Activated CD4-positive, alpha-beta T cell treated with anti-CD3 and anti-CD28 coated beads for 24 hours (primary cell): ENCODE measurements at places on chromosomes 1 and 21.
A peak's percentile ranks its signal among the peaks of the same experiment; 100 is the strongest.

- DNase-seq: no peak
These were observed 45.7 kb downstream of the S1PR1 start for GRCh38 chr1:101282314-101283038.

- no peak for DNase-seq
These were observed 1.2 kb downstream of the CEP170 start for GRCh38 chr1:243253926-243254232.

DNA sequence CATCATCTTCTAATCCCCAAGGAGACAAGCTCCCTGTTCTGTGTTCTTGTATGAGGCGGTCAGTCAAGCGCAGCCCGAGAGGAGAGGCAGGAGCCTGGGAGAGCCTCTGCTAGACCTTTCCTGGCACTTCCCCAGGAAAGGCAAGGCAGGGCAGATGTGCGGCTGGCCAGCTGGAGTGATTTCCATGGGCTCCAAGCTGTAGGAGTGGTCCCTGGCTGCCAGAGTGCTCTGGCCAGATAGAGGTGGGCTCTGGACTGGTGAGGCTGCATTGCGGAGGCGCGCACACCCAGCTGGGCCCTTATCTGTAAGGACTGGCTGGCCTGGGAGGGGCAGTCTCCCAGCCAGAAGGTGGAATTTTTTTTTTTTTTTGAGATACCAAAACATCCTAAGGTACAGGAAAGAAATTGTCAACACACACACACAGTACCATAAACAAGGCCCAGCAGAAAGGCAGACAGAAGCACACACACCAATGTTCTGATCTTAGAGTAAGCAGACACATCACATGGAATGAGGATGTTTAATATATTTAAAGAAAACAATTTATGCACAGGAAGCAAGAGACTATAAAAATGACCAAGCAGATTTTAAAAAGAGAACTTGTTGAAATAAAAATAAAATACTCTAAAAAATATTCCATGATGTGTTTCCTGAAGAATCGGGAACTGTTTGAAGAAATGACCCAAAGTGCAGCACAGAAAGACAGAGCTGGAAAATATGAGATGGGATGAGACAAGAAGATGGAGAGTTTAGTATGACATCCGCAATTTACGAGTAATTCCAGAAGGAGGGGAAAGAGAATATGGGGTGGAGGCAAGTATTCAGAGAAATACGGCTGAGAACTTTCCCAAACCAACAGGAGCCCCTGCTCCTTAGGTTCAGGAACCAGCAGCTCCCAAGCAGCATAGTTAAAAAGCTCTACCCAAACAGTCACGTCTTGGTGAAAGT, 13.4 kb downstream of the IBA57 start:
- no peak for DNase-seq

DNA sequence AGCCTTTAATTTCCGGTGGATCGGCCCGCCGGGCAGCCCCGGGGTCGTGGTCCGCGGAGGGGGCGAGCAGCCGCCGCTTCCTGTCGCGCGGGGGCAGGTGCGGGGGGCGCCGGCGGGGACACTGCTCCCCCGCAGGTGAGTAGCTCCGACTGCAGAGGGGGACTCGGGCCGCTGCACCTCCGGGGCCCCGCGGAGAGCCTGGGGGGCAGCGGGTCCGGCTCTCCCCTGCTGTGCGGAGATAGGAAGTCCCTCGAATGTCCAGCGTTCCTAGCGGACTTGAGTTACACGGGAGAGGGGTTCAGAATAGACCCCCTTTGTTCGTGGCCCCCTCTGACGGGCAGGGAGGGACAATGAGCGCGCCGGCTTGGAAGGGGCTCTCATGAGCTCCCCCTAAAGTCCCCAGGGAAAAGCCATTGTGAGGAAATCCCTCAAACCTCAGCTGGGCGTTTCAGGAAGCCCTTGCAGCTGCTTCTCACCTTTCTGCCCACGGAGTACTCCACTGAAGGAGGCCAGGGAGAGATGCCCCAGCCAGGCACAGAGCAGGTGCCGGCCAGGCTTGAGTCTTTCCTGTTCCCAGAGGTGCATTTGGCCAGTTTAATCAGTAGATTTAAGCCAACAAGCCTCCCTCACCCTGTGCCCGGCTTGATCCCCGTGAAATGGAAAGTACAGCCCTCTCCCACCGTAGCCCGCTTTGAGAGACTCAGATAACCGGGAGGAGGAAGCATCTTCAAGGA, 925 bp downstream of the PDE9A start:
- no peak for DNase-seq

- DNase-seq: no peak
These were observed 57.6 kb downstream of the SPSB1 start for GRCh38 chr1:9350013-9350908.

DNA sequence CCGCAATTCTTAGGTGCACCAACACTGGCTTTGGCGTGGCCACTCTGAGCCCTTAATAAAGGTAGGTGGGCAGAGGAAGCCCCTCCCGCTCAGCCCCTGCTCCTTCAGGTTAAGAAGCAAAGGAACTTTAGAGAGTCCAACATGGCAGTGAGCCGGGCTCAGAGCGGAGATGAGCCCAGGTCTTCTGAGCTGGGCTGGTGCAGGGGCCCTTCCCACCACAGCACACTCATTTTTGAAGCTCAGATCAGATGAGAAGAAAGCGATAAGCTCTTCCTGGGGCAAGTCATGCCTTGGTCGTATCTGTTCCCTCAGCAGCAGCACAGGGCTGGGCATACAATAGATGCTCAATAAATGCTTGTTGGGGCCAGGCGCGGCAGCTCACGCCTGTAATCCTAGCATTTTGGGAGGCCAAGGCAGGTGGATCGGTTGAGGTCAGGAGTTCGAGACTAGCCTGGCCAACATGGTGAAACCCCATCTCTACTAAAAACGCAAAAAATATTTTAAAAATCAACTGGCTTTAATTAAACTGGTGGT, 51.1 kb upstream of the TARDBP start:
- no peak for DNase-seq

GRCh38 chr1:8025671-8026144, 401 bp downstream of the ERRFI1 start:
- no peak for DNase-seq

GRCh38 chr1:111517469-111518225, 14.2 kb upstream of the ADORA3 start:
- DNase-seq: peak; percentile 20

DNA sequence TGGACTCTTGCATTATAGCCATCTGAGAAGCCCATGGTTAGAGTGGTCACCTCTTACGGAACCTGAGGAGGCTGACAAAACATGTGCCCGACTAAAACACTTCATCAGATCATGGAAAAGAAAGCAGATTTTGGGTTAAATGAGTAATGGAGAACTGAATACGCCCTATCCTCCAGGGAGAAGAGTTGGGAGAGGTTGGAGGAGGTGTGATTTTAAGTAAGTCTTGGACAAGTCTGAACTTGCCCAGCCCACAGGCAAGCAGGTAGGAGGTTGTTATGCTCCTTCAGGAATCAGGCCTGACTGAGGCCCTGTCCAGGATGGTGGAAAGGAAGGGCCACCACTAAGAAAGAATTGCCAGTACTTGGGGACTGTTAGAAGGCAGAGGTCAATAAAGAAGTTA, 255.8 kb downstream of the TGFB2 start:
- DNase-seq: no peak

DNA sequence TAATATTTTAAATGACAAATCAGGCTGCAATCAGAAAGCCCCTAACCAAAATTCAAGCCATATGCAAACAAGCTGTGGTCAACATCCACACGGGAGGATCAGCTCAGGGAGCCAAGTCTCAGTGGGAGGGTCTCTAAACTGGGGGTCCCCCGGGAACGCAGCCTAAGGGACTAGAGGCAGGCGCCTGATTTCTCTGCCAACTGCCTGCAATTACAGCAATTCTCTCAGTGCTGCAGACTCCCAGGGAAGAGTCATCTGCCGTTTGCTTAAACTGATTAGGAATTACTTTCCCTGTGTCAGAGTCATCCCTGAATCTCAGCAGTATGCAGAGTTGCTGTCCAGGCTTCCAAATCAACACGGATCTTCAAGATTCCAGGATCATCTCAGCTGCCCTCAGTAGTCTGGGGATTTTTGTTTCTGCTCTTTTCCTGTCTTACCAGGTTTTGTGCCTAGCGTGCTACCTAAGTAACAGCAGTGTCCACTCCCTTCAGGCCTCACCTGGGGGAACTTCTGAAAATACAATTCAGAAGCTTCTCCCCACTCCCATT, 247.8 kb downstream of the RRAGC start:
- no peak for DNase-seq

GRCh38 chr1:17909634-17910033, 154.5 kb downstream of the ACTL8 start:
- DNase-seq: no peak

- DNase-seq: no peak
These were observed 108.5 kb downstream of the PTGS2 start for GRCh38 chr1:186571771-186572170.

DNA sequence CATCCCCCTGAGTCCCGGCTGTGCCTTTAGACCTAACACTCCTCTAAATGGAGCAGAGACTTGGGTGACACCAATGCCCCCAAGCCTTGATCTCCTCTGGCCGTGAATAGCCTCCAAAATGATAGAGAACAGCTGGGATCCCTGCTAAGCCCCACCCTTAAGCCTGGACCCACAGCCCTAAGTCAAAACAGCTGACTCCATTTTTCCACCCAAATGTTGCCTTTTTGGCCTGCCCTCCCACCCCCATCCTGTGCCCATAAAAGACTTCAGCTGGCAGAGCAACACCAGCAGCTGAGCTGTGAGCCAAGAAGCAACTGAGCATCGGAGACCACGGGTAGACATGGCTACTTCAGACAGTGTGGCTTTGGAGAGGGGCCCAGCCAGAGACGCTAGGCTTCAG, 420.8 kb downstream of the NPHP4 start:
- DNase-seq: no peak

GRCh38 chr1:43969746-43970466, at the start of gene DPH2:
Gene DPH2, plus strand, starts transcription at chr1:43970010. Its CDS starts 166 bp downstream, at chr1:43970176.
- peak; percentile 94 for DNase-seq

- DNase-seq: no peak
These were observed 5.3 kb upstream of the SLC19A1 start for GRCh38 chr21:45547545-45547900.

DNA sequence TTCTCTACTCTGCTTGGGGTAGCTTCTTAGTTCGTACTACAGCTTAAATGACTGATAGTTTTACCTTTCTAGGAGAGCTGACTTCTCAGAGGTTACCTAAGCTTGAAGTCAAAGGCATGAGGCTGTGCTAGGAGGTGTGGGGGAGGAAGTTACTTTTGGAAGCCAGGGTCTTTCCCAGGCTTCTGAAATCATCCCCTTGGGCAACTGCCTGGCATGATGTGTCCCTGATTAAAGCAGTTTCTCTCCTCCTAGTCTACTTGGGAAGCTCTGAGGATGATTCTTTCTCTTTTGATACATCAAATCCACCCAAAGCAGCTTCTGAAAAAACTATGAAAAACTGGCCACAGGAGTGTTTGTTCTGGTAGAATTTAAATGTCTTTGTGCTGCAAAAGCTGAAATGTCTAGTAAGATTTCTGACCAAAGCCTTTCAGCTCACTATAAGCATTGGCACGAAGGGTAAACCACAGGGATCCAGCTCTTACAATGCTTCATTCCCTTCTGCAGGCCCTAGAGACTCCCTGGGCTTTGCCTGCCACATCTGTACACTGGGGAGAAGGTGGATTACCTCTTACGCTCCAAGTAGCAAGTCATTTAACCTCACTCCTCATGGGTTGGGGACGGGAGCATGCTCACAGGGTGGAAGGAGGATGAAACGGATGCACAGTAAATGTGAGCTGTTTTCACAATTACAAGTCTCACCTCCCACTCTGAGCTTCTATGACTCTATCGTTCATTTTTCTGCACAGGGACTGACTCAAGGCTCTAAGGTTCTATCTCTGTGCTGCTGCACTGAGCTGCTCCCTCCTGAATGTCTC, 59.6 kb downstream of the RUNX1 start:
- no peak for DNase-seq

- no peak for DNase-seq
These were observed 43.5 kb upstream of the SARS1 start for GRCh38 chr1:109170035-109170764.

DNA sequence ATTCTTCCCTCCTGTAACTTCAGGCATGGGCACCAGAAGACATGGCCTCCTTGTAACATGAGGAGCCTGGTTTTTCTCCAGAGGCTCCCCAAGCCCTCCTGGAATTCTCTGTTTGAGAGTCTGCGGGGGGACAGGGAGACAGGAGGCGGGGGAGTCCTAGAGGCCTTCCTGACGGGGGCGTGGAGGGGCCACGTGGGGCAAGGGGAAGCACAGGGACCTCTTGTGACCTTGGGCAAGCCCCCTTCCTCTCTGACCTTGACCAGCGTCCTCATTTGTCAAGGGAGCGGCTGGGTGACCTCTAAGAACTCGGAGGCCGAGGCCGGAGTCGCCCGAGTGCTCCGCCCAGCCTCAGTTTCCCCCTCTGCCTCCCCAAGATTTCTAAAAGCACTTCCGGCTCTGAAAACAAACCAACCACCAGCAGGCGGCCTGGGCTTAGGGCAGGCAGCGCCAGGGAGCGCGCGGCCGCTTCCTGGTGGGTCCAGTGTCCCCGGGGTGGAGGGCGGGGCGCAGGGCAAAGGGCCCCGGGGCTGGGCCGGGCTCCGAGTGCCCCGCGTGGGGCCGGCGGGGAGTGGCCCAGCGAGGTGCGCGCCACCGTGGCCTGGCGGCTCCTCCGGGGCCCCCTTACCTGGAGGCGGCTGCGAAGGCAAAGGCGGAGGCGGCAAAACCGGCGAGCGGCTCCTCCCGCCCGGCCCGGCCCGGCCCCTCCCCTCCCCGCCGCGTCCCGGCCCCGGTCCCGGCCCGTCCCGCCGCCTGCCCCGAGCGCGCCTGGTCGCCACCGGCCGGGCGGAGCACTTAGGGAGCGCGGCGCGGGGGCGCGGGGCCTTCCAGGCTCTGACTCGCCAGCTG, at the start of gene TMCO4:
Gene TMCO4, minus strand, starts transcription at position 687 of the 846 bp plus-strand sequence. CDS start 19,158 bp downstream, outside the sequence.
- peak; percentile 31 for DNase-seq

GRCh38 chr1:195637539-195637938, 970.7 kb downstream of the KCNT2 start:
- no peak for DNase-seq

GRCh38 chr1:101959456-101959855, 37.3 kb downstream of the OLFM3 start:
- no peak for DNase-seq

GRCh38 chr1:40772146-40772955, 11.2 kb upstream of the KCNQ4 start:
- DNase-seq: no peak

DNA sequence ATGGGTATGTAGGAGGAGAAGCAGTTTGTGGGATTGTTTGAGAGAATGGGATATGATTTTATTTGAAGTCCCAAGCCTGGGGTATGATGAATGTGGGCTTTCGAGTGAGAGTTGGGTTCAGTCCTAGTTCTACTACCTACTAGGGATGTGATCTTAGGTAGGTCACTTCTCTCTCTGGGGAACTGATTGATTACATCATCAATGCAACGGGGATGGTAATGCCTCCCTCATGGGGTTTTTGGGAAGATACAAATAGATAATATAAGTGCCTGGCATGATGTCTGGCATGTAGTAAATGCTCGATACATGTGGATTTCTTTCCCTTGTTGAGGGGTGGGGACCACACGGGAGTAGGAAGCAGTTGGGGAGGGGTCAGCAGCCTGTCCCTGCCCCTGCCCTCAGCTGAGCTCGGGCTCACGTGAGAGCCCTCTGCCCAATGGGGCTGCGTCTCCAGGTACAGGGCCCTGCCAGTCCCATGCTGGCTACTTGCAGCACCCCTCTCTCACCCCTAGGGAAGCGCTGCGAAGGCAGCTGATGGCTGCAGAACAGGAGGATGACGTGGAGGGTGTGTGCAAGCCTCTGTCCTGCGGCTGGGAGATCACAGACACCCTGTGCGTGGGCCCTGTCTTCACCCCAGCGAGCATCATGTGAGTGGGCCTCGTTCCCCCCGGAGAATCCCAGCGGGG, 38.7 kb downstream of the AZIN2 start:
- DNase-seq: no peak
